ENCODE measurements at places on chromosomes 7 and 10. TPM values are rescaled to one million over a fixed set of nuclear protein-coding genes. Genes with fewer than 3 reads are reported as not detected.

The ERV3-1 gene
- total RNA-seq: 14.8 TPM

The SPDYE18 gene
- 0.99 TPM for total RNA-seq

The CPA5 gene
- not detected for total RNA-seq

The MSS51 gene
- total RNA-seq: 2.9 TPM

The SSC4D gene
- total RNA-seq: 0.47 TPM

The TMEM168 gene
- 13.3 TPM for total RNA-seq
